ENCODE measurements at places on chromosomes 7 and 10.

GRCh38 chr7:53119514-53119941, 84.1 kb downstream of the POM121L12 start:
- no peak for DNase-seq

- DNase-seq, result no peak
These were observed 248.5 kb downstream of the VTI1A start for GRCh38 chr10:112695539-112695938.

- DNase-seq, result no peak
These were observed 34.1 kb upstream of the KNDC1 start for GRCh38 chr10:133125901-133126300.

GRCh38 chr7:2158331-2159175, 74.2 kb downstream of the MAD1L1 start:
- DNase-seq, result no peak

DNA sequence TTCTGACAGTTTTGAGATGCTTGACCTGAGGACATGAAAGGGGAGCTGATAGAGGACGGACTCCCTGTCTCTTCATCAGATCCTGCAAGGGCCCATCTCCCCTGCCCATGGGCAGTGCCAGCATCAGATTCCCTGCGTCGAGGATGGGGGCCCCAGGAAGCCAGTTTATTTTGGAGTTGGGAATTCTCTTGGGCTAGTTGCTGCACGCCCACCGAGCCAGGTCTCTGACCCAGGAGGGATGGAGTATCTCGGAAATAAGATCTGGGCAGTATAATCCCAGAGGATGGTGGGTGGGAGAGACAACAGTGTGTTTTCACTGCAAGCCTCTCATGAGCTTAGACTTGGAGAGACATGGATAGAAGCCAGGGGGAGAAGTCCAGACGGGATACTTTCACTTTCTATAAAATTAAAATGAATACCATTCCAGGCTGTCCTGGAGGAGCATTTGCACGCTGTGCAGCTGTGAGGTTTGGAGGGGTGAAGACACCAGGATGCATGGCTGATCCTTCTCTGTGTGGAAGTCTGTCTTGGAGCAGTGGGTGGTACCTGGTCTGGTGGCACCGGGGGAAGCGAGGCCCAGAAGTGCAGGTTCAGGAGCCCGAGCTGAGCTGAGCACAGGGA, 25.8 kb downstream of the DOCK1 start:
- no peak for DNase-seq

DNA sequence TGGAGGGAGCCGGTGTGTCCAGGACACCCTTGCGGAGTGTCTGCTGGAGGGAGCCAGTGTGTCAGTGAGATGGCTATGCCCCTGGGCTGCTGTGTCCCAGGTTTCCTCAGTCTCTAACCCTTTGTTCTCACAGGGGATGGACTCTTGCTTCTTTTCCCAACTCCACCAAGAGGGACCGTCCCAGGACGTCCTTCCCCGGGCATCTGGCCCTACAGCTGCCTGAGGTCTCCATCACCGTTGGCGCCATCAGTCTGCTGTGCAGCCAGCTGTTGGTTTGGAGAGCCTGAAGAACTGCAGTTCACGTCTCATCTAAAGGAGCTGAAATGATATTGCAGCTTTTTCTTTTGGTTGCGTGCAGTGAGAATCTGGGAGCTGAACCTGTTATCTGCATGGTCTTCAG, 136.2 kb downstream of the VIPR2 start:
- DNase-seq, result no peak
